ENCODE measurements at places on chromosomes 11 and 22.

DNA sequence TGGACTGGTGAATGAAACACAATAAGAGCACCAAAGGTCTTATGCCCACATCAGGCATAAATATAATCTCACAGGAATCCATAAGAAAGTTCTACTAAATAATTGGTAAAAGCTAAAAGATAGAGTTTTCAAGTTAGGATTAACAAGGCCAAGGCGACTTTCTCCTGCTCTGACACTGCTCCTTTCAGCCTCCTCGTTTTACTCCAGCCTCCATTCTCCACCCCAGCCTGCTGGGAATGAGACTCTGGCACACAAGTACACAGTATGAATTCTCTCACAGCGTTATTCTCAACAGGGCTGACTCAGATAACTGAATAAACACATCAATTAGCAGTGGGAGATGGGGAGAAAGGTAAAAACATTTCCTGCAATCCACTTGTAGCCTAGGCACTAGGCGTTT, 94.9 kb downstream of the APOL5 start:
- no peak for DNase-seq

DNA sequence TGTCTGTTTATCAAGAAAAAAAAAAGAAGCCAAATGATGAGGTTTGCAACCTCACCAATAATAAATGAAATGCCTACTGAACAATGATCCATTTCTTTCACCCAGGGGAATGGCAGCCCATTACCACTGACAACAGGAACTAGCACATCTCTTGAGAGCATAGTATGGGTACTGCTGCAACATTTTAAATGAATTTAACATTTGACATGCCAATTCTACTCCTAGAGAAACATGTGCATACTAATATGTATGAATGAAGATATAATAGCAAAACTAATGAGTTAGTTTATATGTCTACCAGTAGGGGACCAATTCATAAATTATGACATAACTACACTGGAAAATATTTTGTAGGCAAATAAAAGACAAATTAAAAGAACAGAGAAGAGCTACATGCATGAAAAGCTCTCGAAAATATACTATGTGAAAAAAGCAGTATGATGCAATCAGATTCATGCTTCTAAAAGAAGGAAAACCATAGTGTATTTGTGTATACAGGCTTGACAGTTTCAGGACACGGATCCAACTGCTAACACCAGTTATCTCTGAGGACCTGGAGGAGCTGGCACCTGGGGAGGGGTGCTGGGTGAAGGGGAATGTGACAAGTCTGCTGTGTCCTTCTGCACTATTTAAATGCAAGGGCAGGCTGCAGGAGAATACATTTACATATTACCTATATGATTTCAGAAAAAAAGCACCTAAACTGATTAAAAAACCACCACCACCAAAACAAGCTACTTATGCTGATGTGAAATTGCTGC, 6.9 kb downstream of the SMCO4 start:
- DNase-seq: no peak

DNA sequence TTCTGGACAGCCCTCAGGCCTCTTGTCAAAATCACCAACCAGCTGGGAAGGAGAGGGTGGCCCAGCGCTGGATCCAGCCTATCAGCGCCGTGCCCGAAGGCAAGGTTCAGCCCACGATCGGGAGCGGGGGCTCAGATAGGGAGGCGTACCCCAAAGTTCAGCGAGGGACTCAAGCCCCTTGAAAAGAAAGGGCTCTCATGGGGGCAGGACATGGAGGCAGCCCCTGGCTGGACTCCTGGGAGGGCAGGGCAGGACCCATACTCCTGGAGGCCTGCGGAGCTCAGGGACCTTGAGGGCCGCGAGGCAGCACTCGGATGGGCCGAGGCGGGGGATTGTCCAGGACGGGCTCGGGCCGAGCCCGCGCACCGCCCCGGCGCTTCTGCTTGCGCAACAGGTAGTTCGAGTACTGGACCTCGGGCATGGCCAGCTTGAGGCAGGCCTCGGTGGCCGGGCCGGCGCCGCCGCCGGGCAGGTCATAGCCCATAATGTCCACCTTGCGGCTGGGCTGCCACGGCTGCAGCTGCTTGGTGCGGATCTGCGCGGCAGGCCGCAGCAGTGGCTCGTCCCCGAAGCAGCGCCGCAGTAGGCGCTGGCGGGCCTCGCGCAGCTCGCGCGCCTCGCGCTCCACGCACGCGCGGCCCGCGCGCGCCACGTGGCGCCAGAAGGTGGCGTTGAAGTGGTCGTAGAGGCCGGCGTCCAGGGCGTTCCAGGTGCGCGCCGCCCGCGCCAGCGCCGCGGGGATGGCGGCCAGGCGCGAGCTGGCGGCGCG, 6.5 kb downstream of the GAL3ST3 start:
- no peak for DNase-seq

DNA sequence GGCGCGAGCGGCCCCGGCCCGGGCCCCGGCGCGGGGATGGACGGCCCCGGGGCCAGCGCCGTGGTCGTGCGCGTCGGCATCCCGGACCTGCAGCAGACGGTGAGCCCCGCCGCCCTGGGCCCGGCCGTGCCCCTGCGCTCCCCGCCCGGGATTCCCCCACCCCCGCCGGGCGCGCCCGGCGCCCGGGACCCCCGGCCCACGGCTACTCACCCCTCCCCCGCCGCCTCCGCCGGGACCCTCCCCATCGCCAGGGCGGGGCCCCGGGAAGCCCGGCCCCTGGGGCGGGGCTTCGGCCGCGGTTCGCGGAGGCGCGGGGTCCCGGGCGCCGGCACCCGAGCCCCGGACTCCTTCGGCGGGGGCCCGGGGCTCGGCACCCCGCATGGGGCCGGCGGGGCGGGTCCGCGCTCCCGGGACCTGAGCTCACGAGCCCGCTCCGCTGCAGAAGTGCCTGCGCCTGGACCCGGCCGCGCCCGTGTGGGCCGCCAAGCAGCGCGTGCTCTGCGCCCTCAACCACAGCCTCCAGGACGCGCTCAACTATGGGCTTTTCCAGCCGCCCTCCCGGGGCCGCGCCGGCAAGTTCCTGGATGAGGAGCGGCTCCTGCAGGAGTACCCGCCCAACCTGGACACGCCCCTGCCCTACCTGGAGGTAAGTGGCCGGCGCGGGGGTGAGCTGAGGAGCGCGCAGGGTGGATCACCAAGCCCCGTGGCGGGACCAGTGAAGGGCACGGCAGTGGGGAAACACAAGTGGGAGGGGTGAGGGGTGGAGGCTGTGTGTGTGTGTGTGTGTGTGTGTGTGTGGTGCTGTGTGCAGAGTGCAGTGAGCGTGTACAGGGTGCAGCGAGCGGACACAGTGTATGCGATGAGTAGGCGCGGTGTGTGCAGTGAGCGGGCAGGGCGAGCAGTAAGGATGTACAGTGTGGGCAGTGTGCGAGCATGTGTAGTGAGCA, 2.3 kb downstream of the SHANK3 start:
- no peak for DNase-seq

DNA sequence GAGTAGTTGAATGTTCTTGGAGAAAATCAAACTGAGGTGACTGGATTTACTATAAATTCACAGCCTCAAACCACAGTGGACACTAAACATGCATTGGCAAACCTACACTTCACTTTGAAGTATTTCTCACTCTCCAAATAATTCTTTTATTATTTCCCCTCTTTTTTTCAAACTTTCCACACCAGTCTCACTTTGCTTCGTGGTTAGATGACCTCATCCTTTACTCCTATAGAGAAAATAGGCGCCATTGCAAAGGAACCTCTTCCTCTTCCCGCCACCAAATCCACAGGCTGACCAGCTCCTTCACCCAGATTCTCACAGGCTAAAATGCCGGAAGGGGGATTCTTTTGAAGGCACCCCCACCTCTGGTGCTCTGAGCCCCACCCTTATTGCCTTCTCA, 33.4 kb downstream of the HTR3A start:
- DNase-seq: no peak

Measured in hypothalamus (tissue), 51 donors.